ENCODE measurements at places on chromosomes 11 and 22. TPM values are rescaled to one million over a fixed set of nuclear protein-coding genes. Genes with fewer than 3 reads are reported as not detected.

Gene TCN1
- 1.6 TPM for total RNA-seq

Gene KRTAP5-7
- 0.94 TPM for total RNA-seq

Gene TMEM191C
- 54.4 TPM for total RNA-seq

Gene TTC36
- total RNA-seq = 4.9 TPM

Gene C11orf21
- total RNA-seq = 0.12 TPM

Gene UPK2
- total RNA-seq = 0.68 TPM

Gene PIWIL4
- total RNA-seq = 30.2 TPM

Gene MMP3
- total RNA-seq = not detected

Gene HORMAD2
- 14.7 TPM for total RNA-seq

Gene CDON
- 27.7 TPM for total RNA-seq

Gene LRP4
- 4.9 TPM for total RNA-seq

Gene C22orf39
- 64.1 TPM for total RNA-seq

Gene VWCE
- total RNA-seq = 11.1 TPM

Gene OR10D3
- 1.5 TPM for total RNA-seq

Gene SLC22A6
- total RNA-seq = not detected

Gene ADAMTS15
- total RNA-seq = 2.8 TPM

Gene BIK
- 7.2 TPM for total RNA-seq

Gene ARSA
- 73.5 TPM for total RNA-seq

Gene MAPK8IP2
- total RNA-seq = 34.9 TPM

Gene MAJIN
- 34.8 TPM for total RNA-seq

Gene IFITM10
- 9.6 TPM for total RNA-seq

Gene DERL3
- 14.9 TPM for total RNA-seq

Gene FLRT1
- 0.74 TPM for total RNA-seq

Gene MS4A15
- total RNA-seq = 0.31 TPM

Gene MS4A18
- 0.50 TPM for total RNA-seq

Gene FAM180B
- not detected for total RNA-seq

Gene KIAA0930
- total RNA-seq = 62.4 TPM

Gene SEC14L6
- 17.0 TPM for total RNA-seq

Gene LGR4
- total RNA-seq = 120 TPM

Gene P2RX6
- total RNA-seq = 24.0 TPM

Gene POU2AF1
- 4.6 TPM for total RNA-seq

Gene SLC29A2
- total RNA-seq = 3.1 TPM

Gene GAS2
- total RNA-seq = 25.2 TPM

Gene VPS11
- 56.7 TPM for total RNA-seq

Gene DRD2
- total RNA-seq = 0.74 TPM

Gene NPAS4
- total RNA-seq = 0.50 TPM

Gene CD44
- 13.4 TPM for total RNA-seq

Gene MEI1
- 47.6 TPM for total RNA-seq

Gene GRM5
- total RNA-seq = 2.3 TPM

Gene OR5B21
- 0.62 TPM for total RNA-seq

Gene MS4A6E
- total RNA-seq = 75.4 TPM

Gene NAALAD2
- 89.3 TPM for total RNA-seq

Gene RTN4RL2
- 2.3 TPM for total RNA-seq
